ENCODE measurements at places on chromosomes 7 and 10. TPM values are rescaled to one million over a fixed set of nuclear protein-coding genes. Genes with fewer than 3 reads are reported as not detected.

DNA sequence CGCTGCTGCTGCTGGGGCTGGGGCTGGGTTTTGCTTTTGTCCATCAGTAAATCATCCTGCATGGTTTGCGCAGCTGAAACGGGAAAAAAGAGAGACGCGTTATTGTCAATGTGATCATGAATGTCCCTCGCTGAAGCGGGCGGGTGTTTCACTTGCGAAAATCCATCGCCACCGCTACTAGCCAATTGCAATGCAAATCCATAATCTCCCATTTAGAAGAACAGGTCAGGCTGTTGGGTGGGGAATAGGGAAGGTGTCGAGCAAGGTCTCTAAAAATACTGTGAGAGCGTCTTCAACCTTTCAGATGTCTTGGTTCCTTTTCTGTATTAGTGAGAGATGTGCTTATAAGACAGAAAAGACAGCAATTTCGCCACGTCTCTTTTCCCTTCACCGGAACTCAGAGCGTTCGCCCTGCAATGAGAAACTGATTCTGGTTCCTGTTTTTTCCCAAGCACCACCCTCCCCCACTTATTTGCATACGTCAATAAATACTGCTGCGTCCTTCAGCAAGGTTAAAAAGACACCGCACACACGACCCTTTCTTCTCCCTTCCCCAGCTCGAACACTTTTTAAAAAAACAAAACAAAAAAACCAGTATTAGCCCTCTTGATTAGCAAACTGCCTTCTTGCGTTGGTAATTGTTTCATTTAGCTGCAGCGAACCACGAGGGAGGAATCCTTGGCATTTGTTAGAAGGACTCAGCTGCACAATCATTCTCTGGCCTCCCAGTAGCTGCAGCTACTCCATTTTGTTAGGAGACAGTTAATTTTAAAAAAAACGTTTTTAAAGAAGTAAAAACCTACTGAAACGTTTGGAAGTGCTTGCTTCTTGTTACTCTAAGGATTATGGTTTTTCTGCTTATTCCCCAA is 50.4 kb downstream of the CPEB3 start:
- H3K4me3 ChIP-seq: peak overlapping the region; percentile 80
- DNase-seq: peak; percentile 70
- peak overlapping the region; percentile 92 for H3K27ac ChIP-seq
- H3K36me3 ChIP-seq: no peaks in the 10 kb centered on the region

PGAM1 gene
- total RNA-seq: 66.2 TPM

DNA sequence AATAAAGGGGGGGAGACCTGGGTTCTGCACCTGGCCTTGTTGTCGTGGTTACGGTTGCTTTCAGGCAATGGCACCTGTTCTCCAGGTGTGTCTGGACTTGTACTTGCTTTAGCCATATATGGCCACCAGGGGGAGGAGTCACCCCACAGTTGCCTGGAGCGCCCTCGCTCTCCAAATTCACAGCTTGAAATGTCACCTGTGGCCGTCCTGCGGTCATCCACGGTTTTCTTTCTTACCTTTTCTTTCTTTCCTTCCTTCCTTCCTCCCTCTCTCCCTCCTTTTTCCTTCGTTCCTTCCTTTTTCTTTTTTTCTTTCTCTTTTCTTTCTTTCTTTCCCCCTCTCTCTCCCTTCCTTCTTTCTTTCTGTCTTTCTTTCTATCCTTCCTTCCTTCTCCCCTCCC is 157.2 kb upstream of the ZNF92 start:
- DNase-seq: no peak
- H3K36me3 ChIP-seq: no peaks in the 10 kb centered on the region
- no peaks in the 10 kb centered on the region for H3K27me3 ChIP-seq
- H3K4me3 ChIP-seq: no peak overlapping the region
- no peaks in the 10 kb centered on the region for H3K4me1 ChIP-seq

DNA sequence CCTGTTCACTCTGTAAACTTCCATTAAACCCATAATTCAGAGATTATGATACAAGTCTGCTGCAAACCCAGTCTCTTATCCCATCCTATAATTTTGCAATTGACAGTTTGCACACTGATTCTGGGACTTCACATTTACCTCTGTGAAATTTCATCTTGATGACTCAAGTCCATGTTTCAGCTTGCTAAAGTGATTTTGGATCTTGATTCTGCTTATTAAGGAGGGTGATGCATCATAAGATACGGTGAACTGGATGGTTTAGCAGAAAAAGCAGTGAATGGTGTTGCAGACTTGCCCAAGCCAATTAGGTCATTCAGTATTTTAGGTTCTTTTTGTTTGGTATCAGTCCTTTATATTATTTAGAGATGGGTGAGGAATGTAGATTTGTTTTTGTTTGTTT is 125.5 kb upstream of the PODXL start:
- H3K27ac ChIP-seq: no peak overlapping the region
- H3K27me3 ChIP-seq: peaks cover 5% of the 10 kb centered on the region
- DNase-seq: no peak
- H3K4me1 ChIP-seq: no peaks in the 10 kb centered on the region

DNA sequence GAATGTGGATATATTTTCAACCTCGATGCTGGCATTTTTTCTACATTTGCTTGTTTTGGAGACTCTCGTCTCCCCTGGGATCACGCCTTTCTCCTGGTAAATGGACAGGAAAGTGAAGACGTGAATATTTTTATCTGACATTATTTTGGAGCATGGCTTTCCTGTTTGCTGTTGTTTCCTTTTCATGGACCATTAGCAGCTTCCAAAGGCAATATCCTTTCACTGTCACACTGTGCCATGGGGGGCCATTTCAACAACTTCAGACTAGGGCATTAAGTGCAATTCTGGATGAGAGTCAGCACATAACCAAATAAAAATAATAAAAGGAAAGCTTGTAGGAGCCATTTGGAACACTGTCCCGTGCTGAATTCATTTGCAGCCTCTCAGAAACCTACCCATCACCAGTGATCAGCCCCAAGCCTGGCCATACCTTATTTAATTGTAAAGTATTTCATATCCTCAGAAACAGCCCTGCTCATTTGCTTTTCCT is 75.9 kb upstream of the NEUROD6 start:
- H3K4me3 ChIP-seq: no peak overlapping the region
- no peak for DNase-seq
- H3K36me3 ChIP-seq: no peaks in the 10 kb centered on the region
- no peaks in the 10 kb centered on the region for H3K4me1 ChIP-seq
- no peaks in the 10 kb centered on the region for H3K27me3 ChIP-seq

SPDYE9 gene
- not detected for total RNA-seq

GRCh38 chr7:34225193-34225592 is 319.9 kb downstream of the BMPER start:
- no peak overlapping the region for H3K27ac ChIP-seq
- DNase-seq: no peak
- no peaks in the 10 kb centered on the region for H3K4me1 ChIP-seq

CCDC201 gene
- total RNA-seq: not detected

THSD7A gene
- 0.75 TPM for total RNA-seq

DNA sequence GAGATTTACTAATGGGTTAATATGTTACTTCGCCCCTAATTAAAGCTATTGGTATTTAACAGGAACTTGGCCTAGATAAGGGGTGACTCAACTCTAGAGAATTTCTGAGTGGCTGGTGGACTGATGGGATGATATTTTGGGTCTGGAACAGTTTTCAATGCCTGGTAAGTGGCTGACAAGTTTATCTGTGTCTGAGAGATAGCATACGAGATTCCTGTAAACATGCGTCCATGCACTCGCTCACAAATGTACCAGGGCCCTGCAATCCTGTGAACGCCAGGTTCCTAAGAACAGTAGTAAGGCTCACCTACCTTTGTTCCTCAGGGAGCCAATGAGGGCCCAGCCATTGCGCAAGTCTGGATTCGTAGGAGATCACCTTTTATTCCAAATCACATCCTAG is 683.8 kb upstream of the ANKRD30A start:
- no peaks in the 10 kb centered on the region for H3K27me3 ChIP-seq
- no peak for DNase-seq
- no peak overlapping the region for H3K4me3 ChIP-seq
- H3K27ac ChIP-seq: no peak overlapping the region
- no peaks in the 10 kb centered on the region for H3K36me3 ChIP-seq

All from gastrocnemius medialis (tissue), 4 donors.